ENCODE measurements at places on chromosomes 7 and 10.

DNA sequence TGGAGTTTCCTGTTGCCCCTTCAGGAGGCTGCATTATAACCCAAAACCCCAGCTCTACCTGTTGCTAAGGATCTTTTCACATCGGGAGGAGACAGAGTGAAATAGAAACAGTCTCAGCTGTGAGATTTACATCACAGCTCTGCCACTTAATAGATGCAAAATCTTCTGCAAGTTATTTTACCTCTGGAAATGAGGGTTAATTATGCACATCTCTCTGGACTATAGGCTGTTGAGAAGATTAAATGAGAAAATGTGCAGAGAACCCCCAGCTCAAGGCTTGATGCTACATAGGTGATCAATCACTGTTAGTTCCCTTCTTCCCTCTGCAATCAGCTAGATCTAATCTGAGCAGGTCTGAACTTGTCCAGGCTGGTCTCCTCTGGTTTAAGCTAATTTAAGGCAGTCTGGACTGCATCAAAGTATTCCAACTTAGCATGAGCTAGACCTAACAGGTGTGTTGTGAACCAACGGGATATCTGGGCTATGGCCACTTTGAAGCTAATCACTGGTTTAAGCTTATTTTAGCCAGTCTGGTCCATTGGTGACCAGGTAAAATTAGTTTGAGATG, 8.9 kb upstream of the LRRC18 start:
- no peak for DNase-seq

DNA sequence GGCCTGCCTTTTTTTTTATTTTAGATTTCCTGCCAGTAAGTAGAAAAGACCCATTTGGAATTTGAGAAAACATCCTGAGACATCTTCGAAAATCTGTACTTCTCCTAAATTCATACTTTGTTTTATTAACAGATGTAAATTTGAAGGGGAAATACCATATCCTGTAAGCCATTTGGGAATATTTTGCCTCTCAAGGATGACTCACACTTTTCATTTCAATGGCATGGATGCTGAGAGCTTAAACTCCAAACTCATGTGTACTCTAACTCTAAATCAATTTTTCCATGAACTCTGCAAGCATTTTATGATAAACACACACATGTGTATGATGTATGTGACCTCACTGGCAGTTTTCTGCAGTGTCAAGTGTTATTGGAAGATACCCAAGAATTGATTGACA, 89.0 kb downstream of the SEMA3A start:
- DNase-seq = no peak

GRCh38 chr10:23419655-23420329, 19.1 kb upstream of the OTUD1 start:
- DNase-seq = no peak

- DNase-seq = no peak
Observed at GRCh38 chr10:132296666-132297443, 10.9 kb downstream of the STK32C start.

DNA sequence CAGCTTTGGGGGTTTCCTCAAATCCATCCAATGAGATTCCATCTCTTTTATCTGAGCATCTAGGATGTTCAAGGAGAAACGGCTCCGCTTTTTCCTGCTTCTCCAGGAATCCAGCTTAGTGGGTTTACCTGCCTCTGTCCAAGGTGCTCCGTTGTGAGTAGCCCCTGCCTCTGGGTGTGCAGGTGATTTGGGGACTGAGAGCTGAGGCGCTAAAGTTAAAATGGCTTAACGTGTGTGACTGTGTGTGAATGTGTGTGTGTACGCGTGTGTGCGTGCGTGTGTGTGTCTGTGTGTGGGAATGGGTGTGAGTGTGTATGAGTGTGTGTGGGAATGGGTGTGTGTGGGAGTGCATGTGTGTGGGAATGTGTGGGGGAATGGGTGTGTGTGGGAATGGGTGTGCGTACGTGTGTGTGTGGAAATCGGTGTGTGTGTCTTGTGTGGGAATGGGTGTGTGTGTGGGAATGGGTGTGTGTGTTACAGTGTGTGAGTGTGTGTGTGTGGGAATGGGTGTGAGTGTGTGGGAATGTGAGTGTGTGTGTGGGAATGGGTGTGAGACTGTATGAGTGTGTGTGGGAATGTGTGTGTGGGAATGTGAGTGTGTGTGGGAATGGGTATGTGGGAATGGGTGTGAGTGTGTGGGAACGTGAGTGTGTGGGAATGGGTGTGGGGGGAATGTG, 90.2 kb upstream of the INSIG1 start:
- no peak for DNase-seq

DNA sequence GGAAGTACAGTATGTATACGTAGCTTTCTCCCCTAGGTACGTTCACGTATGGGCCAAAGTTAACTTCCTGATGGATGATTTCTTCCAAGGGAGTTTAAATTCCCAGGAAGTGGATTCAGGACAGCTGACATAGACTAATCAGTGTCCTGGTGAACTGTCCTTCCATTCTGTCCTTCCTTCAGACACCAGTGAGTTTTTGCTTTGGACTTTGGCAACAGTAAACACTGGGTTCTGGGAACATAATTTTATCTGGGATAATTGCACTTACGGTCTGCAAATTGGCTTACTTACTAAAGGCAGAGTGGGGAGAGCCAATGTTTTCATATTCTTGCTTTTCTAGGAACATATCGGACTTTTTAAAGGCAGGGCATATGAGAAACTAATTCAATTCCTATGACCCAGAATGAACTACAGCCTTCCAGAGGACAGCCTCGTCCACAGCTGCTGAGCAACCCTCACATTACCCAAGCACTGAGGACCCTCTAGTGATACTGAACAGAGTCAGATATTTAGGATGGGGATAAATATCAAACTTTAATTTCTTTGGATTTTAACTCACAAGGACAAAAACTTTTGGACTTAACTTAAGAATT, 97.9 kb downstream of the RAB18 start:
- no peak for DNase-seq

DNA sequence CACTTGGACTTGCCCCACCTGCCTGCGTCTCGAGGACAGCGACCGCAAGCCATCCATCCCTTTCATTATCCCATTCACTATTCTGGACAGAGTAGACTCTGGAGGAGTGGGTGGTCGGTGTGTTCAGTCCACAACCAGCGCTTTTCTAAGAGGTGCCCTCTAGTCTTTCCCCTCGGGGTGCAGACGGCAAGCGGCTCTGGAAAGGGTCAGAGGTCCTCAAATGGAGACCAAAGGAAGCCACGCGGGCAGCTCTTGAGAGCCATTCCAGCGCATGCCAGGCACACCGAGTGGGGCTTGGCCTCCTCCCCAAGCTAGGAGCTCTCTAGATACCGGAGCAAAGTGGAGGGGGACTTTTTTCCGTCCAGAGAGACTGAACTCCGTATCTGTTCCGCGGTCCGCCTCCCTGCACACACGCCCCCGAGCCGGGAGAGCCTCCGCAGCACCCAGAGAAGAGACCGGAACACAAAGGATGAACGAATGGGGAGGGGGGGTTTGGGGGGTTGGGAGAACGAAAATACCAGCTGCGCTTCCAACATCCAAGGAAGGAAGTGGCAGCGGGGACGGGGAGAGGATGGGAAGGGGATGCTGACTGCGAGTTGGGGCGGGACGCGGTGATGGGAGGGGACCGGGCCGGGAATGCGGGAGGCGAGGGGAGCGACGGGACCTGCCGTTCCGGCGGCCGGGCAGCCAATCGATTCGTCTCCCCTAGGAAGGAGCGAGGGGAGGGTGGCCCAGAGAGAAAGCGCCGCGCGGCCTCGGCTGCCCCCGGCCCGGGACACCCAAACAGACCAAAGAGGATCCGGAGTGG, 515 bp downstream of the GSDME start:
- DNase-seq = peak; percentile 78

GRCh38 chr7:38855386-38855785, 53.6 kb downstream of the VPS41 start:
- DNase-seq = no peak

DNA sequence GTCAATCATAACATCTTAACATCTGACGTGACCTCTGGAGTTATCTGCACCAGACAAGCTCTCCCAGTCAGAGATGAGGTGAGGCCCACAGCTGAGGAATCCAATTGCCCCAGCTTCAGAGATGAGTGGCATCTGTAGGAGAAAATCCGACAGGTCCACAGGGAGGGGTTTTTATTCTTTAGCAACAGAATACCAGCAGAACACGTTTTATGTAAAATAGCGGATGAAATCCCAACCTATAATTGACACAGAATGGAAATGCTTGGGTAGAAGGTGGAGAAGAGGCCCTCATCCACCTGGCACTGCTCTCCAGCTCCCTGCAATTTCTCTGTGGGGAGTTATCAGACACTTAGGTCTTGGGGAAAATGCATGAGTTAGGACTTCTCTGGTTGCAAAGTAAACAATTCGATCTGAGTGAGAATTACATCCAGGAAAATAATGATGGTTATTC, 144.2 kb upstream of the NRP1 start:
- DNase-seq = no peak

GRCh38 chr7:108561047-108561619, 8.4 kb downstream of the THAP5 start:
- DNase-seq = no peak

GRCh38 chr10:91689731-91690168, 56.9 kb upstream of the PPP1R3C start:
- DNase-seq = no peak

- no peak for DNase-seq
Observed at GRCh38 chr7:19110776-19111175, 6.7 kb downstream of the TWIST1 start.

GRCh38 chr10:14020037-14020664, 310.6 kb downstream of the FRMD4A start:
- no peak for DNase-seq

GRCh38 chr7:74032191-74032490, 4.2 kb downstream of the ELN start:
- peak; percentile 75 for DNase-seq

DNA sequence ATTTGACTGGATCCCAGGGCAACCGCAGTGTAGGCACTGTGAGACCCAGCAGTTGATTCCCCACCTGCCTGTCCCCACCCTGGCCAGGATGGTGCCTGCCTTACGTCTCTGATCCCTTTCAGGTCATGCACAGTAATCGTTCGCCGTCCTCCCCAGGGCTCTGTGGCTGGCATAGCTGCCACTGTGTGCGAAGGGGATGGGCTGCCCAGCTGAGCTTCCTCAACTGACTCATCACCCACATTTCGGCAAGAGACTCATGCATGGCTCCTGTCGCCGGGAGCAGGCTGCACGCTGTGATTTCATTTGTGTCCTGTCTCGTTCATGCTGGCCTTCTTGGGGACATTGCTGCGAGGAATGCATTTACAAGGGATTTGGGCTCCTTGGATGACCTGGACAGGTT, 252.4 kb downstream of the KLF6 start:
- no peak for DNase-seq

DNA sequence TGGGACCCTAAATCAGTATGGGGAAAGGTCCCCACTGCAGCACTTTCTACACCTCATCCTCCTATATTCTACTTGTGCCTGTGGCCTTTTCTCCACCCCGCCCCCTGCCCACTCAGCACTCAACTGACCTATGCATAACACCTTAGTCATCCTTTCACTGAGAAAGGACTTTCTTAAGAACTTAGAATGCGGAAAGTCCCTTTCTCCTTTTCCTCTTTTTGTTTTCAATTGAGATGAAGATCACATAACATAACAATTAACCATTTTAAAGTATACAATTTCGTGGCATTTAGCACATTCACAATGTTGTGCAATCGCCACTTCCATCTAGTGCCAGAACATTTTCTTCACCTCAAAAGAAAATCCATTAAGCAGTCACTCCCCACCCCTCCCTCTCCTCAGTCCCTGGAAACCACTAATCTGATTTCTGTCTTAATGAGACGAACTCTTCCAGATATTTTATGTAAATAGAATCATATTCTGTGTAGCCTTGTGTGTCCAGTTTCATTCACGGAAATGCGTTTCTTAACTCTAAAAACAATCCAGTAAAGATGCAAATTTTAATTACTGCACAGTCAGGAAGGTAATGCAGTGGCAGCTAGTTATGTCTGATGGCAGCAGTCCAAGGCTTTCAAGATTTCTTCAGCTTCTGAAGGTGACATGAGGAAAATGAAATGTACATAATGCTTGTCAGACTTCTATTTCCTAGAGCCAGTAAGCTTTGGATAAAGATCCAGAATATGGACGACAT, 41.7 kb downstream of the FAS start:
- no peak for DNase-seq

GRCh38 chr10:113415246-113415645, 137.6 kb upstream of the HABP2 start:
- DNase-seq = no peak

GRCh38 chr10:101040061-101040460, 9.0 kb downstream of the SFXN3 start:
- no peak for DNase-seq

GRCh38 chr10:101161494-101162299, 30.6 kb downstream of the TLX1 start:
- peak; percentile 68 for DNase-seq

DNA sequence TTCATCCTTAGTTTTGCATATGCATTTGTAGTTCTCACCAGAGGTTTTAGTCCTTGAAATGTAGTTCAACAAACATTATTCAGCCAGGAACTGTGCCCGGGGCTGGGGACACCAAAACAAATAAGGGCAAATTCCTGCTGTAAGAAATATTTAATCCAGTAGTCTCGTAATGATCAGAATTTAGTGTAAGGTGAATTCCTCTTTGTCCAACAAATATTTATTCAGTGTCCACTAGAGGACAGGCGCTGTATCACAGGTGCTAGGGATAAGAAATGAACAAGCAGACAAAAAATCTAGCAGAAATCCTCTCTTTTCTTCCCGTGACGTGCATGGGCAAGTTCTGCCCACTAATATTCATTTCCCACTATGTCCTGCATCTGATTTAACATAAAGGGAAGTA, 17.6 kb downstream of the LGI1 start:
- DNase-seq = no peak

DNA sequence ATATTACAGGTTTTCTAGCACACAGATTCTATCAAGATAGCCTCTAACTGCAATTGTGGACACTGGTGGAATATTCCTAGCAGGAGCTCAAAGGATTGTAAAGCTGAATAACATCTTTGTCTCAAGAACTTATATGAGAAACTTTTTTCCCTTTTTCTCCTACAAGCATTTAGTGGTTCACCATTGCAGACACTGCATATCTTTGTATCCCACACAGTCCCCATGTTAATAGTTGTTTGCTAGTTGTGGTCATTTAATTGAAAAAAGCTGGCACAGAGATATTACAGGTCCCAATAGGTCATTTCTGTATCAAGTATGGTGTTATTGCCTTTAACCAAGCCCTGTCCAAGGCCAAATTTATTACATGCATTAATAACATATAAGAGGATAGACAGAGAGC, 226.2 kb upstream of the TCF7L2 start:
- DNase-seq = no peak

GRCh38 chr10:24966962-24967481, 14.6 kb upstream of the PRTFDC1 start:
- no peak for DNase-seq

GRCh38 chr7:133051066-133051465, 30.8 kb downstream of the CHCHD3 start:
- DNase-seq = no peak

DNA sequence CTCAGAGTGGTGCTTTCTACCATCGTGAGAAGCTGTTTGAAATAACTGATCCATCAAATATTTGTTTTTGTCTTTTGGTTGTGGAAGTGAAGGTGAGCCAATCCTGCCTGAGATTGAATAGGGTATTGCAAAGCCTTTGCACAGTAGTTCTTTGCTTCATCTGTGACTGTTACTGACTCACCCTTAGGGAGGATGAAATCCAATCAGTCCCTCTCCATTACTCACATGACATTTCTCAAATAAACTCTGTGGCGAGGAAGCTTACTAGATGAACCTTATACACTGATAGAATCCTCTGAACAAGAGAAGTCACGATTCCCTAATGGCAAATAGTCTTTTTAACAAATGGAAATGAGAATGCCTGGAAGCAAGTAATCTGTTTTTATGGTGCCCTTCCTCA, 31.9 kb downstream of the HEPACAM2 start:
- DNase-seq = no peak
